ENCODE measurements at places on chromosomes 11 and 22. TPM values are rescaled to one million over a fixed set of nuclear protein-coding genes. Genes with fewer than 3 reads are reported as not detected.

DGAT2 gene
- 0.51 TPM for total RNA-seq

SLC22A8 gene
- not detected for total RNA-seq

SOX6 gene
- total RNA-seq = 21.0 TPM

TIMP3 gene
- total RNA-seq = 73.5 TPM

CARD16 gene
- total RNA-seq = not detected

TSPAN32 gene
- 0.23 TPM for total RNA-seq

- peaks cover 12% of the 10 kb centered on the region for H3K36me3 ChIP-seq
- no peak overlapping the region for H3K27ac ChIP-seq
- no peaks in the 10 kb centered on the region for H3K4me1 ChIP-seq
- no peak overlapping the region for H3K4me3 ChIP-seq
- no peak for DNase-seq
- no peaks in the 10 kb centered on the region for H3K27me3 ChIP-seq
Measured at GRCh38 chr11:41622707-41623359, 163.4 kb upstream of the LRRC4C start.

- H3K4me3 ChIP-seq = peak overlapping the region; percentile 90
- peaks cover 20% of the 10 kb centered on the region for H3K4me1 ChIP-seq
- H3K27ac ChIP-seq = peak overlapping the region; percentile 61
- peaks cover 15% of the 10 kb centered on the region for H3K27me3 ChIP-seq
- peaks cover 41% of the 10 kb centered on the region for H3K36me3 ChIP-seq
- peak; percentile 83 for DNase-seq
Measured at GRCh38 chr11:119094816-119095065, 6.9 kb downstream of the DPAGT1 start.

- H3K4me3 ChIP-seq = no peak overlapping the region
- no peaks in the 10 kb centered on the region for H3K4me1 ChIP-seq
- DNase-seq = no peak
- no peak overlapping the region for H3K27ac ChIP-seq
- no peaks in the 10 kb centered on the region for H3K36me3 ChIP-seq
- peaks cover 6% of the 10 kb centered on the region for H3K27me3 ChIP-seq
Measured at GRCh38 chr11:47376525-47377371, 1.6 kb downstream of the SPI1 start.

DNA sequence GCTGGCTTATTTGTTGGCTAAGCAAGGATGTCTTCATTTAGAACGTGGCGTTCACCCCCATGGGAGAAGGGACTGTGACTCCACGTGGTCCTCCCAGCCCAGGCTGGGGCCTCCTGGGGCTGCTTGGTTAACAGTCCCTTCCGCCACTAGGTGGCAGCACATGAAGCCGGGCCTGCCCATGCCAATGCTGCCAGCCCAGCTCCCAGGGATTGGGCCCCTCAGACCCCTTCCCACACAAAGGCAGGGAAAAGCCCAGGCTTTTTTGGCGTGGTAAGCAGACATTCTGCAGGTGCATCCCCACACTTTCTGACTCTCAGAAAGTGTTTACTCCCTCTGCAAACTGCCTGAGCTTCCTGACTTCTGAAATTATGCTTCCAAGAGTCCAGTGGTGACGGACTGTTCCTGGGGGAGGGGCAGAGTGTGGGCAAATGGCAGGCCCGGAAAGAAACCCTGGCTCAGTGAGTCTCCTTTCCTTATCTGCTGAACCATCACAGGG, 3.1 kb downstream of the CBX6 start:
- H3K27me3 ChIP-seq = peaks cover 17% of the 10 kb centered on the region
- H3K4me3 ChIP-seq = no peak overlapping the region
- no peak overlapping the region for H3K27ac ChIP-seq
- peaks cover 5% of the 10 kb centered on the region for H3K36me3 ChIP-seq
- peak; percentile 93 for DNase-seq

GRCh38 chr11:103581760-103582159, 454.7 kb upstream of the DDI1 start:
- peaks cover under 1% of the 10 kb centered on the region for H3K4me1 ChIP-seq
- H3K27me3 ChIP-seq = peaks cover 2% of the 10 kb centered on the region
- no peak for DNase-seq
- H3K4me3 ChIP-seq = no peak overlapping the region
- H3K36me3 ChIP-seq = no peaks in the 10 kb centered on the region

- no peaks in the 10 kb centered on the region for H3K36me3 ChIP-seq
- H3K27ac ChIP-seq = no peak overlapping the region
- H3K27me3 ChIP-seq = no peaks in the 10 kb centered on the region
- DNase-seq = peak; percentile 69
- peaks cover 36% of the 10 kb centered on the region for H3K4me1 ChIP-seq
- no peak overlapping the region for H3K4me3 ChIP-seq
Measured at GRCh38 chr11:131408025-131408640, 37.7 kb downstream of the NTM start.

GRCh38 chr11:59216641-59217564, 4.2 kb upstream of the MPEG1 start:
- H3K36me3 ChIP-seq = no peaks in the 10 kb centered on the region
- no peak for DNase-seq
- H3K27ac ChIP-seq = no peak overlapping the region
- no peaks in the 10 kb centered on the region for H3K4me1 ChIP-seq

DNA sequence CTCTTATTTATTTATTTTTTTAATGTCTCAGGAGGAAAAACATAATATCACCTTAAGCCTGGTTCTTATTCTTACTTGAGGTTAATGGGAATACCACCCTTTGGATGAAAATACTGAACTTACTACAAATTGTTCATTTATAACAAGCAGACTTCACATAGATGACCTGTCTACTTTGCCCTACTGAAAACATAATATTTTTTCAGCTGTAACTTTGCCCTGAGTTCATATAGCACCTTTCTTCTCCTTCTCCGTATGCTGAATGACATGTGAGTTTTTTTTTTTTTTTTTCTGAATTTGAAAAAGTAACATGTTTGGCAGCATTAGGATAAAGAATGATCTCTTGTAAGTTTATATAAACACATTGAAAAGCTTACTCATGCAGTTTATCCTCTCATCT, 186.8 kb downstream of the TMEM135 start:
- no peak overlapping the region for H3K27ac ChIP-seq
- no peaks in the 10 kb centered on the region for H3K36me3 ChIP-seq
- peaks cover 5% of the 10 kb centered on the region for H3K4me1 ChIP-seq
- no peak for DNase-seq
- no peaks in the 10 kb centered on the region for H3K27me3 ChIP-seq

DNA sequence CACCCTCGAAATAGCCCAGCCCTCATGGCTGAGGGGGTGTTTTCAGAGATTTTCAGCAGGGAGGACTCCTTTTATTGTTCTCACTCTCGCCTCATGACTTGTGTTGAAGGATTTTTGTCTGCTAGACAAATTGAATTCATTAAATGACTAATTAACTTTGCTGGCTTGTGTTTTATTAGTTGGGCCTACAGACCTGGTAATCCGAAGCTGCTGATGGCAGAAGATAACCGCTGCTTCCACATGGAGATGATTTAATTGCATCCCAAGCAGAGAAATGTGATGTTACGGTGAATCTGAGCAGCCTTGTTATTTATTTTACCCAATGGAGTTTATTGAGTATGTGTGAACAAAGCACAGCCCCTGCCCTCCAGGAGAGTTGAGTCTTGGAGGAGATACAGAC, 40.5 kb upstream of the CDON start:
- DNase-seq = no peak
- no peak overlapping the region for H3K4me3 ChIP-seq
- peaks cover 9% of the 10 kb centered on the region for H3K27me3 ChIP-seq
- peaks cover 20% of the 10 kb centered on the region for H3K4me1 ChIP-seq

- no peak overlapping the region for H3K27ac ChIP-seq
- peaks cover 7% of the 10 kb centered on the region for H3K4me1 ChIP-seq
- no peaks in the 10 kb centered on the region for H3K27me3 ChIP-seq
- no peaks in the 10 kb centered on the region for H3K36me3 ChIP-seq
Measured at GRCh38 chr11:13786688-13787087, 118.2 kb downstream of the FAR1 start.

GRCh38 chr22:42973536-42973881, 41.4 kb downstream of the PACSIN2 start:
- peaks cover 9% of the 10 kb centered on the region for H3K27me3 ChIP-seq
- peaks cover 33% of the 10 kb centered on the region for H3K36me3 ChIP-seq
- H3K4me1 ChIP-seq = peaks cover 35% of the 10 kb centered on the region
- no peak overlapping the region for H3K4me3 ChIP-seq

DNA sequence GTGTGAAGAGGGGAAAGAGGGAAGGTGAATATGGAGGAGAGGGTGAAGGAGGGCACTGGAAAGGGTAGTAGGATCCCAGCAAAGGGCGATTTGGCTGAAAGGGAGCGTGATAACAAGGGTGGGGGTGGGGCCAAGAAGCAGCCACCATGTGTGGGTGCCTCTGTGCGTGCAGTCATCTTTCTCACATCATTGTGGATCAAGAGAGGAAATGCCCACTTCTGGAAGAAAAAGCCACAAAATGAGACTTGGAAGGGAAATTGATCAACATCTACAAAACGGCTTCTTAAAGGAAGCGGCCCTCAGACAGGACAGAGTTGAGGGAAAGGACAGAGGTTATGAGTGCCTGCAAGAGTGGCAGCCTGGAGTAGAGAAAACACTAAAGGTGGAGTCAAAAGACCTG, 1.2 kb upstream of the CXCR5 start:
- H3K27ac ChIP-seq = no peak overlapping the region
- peaks cover 6% of the 10 kb centered on the region for H3K27me3 ChIP-seq
- peaks cover 2% of the 10 kb centered on the region for H3K36me3 ChIP-seq
- no peak overlapping the region for H3K4me3 ChIP-seq

DNA sequence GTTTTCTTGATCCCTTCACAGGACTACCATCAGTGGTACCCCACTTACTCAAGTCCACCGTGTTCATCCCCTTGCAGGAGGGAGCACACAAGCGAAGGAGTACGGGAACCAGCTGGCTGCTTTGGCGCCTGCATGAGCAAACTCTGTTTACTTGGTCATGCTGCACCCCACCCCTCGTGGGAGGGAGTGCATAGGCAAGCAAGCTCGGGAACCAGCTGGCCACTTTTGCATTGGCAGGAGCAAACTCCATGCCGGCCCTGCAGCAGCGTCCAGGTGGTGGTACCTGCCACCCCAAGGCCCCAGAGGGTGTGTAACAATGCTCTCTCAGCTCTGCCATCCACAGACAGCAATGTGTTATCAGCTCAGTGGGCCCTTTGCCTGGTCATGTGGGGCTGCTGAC, 737.8 kb downstream of the FAM181B start:
- H3K4me1 ChIP-seq = no peaks in the 10 kb centered on the region
- H3K27ac ChIP-seq = no peak overlapping the region
- no peak overlapping the region for H3K4me3 ChIP-seq
- no peak for DNase-seq

GRCh38 chr11:117475716-117476530, 148.3 kb downstream of the CEP164 start:
- no peaks in the 10 kb centered on the region for H3K27me3 ChIP-seq
- DNase-seq = no peak
- no peaks in the 10 kb centered on the region for H3K36me3 ChIP-seq
- no peaks in the 10 kb centered on the region for H3K4me1 ChIP-seq
- no peak overlapping the region for H3K27ac ChIP-seq
- no peak overlapping the region for H3K4me3 ChIP-seq

- no peaks in the 10 kb centered on the region for H3K36me3 ChIP-seq
- DNase-seq = no peak
- H3K4me1 ChIP-seq = peaks cover 12% of the 10 kb centered on the region
- no peak overlapping the region for H3K27ac ChIP-seq
Measured at GRCh38 chr11:76695133-76695532, 24.6 kb upstream of the LRRC32 start.

DNA sequence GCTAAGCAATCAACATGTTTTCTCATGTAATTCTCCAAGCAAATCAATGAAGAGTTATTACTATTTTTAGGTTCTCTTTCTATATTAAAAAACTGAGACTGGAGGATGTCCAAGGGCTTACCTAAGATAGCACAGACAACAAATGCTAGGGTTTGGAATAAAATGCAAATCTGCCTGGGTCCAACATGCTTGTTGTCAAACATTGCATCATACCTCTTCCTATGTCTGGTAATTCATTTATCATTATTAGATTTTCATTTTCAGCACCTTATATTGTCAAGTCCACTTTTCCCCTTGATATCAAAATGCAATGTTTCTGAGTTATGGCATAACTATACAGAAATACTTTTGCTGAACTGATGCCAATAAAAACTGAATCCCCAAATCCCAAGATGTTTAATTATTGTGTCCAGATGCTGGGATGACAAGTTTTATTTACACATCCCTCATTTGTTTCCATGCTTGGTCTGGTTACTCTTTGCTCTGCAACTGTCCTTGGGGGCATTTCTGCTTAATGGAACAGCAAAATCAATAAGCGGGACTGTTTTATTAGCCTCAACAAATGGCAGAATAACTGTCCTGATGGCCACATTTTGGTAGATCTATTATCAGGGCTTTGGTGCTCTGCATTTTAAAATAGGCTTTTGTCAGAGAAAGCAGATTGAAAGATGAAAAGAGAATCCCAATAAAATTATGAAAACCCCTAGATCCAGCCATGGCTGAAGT, 86.0 kb downstream of the C11orf87 start:
- no peak overlapping the region for H3K27ac ChIP-seq
- peaks cover 17% of the 10 kb centered on the region for H3K4me1 ChIP-seq
- no peaks in the 10 kb centered on the region for H3K36me3 ChIP-seq
- peaks cover 2% of the 10 kb centered on the region for H3K27me3 ChIP-seq
- no peak overlapping the region for H3K4me3 ChIP-seq
- no peak for DNase-seq

GRCh38 chr22:49380095-49380827, 447.4 kb downstream of the BRD1 start:
- no peak for DNase-seq
- H3K27me3 ChIP-seq = peaks cover 2% of the 10 kb centered on the region
- H3K27ac ChIP-seq = no peak overlapping the region
- H3K36me3 ChIP-seq = no peaks in the 10 kb centered on the region
- H3K4me1 ChIP-seq = no peaks in the 10 kb centered on the region

DNA sequence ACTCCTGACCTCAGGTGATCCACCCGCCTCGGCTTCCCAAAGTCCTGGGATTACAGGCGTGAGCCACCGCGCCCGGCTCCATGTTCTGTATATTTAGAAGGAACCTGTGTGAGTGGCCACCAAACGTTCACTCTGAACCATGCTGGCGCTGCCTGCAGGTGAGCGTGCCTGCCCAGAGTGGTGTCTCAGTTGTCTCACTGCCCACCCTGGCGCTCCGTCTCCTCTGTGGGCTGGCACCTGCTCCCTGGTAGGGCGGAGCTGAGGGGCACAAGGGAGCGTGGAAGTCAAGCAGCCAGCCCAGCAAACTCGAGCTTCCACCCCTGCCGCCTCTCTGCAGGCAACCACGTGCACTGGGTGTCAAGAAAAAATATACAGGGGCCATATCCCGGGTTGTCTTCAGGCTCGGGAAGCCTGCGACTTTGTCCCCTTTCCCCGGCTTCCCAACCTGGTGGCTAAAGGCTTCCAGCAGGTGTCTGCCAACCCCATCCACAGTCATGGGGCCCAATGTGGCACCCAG, 16.7 kb downstream of the TXN2 start:
- H3K27me3 ChIP-seq = peaks cover 3% of the 10 kb centered on the region
- H3K4me1 ChIP-seq = peaks cover 3% of the 10 kb centered on the region
- H3K27ac ChIP-seq = no peak overlapping the region

DNA sequence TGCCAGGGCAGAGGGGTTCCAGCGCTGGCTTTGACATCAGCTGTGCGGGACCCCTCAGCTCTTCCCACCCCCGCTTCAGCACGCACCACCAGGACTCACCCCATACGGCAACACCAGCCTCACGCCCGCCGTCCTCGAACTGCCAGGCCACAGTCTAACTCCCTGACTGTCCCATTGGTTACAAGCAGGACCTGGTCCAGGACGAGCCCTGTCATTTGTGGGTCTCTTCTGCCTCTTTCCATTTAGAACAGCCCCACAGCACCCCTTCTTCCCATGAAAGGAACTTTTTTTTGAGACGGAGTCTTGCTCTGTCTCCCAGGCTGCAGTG, 81.7 kb downstream of the PHF21B start:
- H3K27me3 ChIP-seq = peaks cover 4% of the 10 kb centered on the region
- no peaks in the 10 kb centered on the region for H3K4me1 ChIP-seq
- H3K36me3 ChIP-seq = peaks cover 4% of the 10 kb centered on the region
- no peak overlapping the region for H3K4me3 ChIP-seq
- no peak for DNase-seq
- H3K27ac ChIP-seq = no peak overlapping the region

- no peak overlapping the region for H3K27ac ChIP-seq
- no peak for DNase-seq
- no peaks in the 10 kb centered on the region for H3K36me3 ChIP-seq
Measured at GRCh38 chr22:24027389-24027975, 16.4 kb downstream of the CABIN1 start.
